ENCODE measurements at places on chromosomes 3 and 15.

DNA sequence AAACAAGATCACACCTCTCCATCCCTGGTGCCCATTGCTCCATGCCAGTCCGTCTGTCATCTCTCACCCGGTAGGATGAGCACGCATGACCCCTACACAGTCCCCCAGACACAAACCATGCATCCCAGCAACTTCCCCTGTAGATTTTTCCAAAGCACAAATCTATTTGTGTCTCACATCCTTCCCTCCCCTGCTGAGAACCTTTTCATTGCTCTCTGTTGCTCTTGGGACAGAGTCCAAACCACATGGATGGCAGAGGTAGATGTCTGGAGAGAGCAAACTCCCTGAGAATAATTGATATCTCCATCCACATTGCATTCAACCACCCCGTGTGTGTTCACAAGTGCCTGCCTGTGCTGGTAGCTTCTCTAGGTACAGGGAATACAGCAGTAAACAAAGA, 29.9 kb upstream of the LRTM1 start:
- DNase-seq: no peak

GRCh38 chr3:146746190-146746589, 141.0 kb upstream of the PLSCR5 start:
- DNase-seq: peak; percentile 78

- DNase-seq: no peak
These were observed 37.4 kb downstream of the CHST14 start for GRCh38 chr15:40508216-40508615.

DNA sequence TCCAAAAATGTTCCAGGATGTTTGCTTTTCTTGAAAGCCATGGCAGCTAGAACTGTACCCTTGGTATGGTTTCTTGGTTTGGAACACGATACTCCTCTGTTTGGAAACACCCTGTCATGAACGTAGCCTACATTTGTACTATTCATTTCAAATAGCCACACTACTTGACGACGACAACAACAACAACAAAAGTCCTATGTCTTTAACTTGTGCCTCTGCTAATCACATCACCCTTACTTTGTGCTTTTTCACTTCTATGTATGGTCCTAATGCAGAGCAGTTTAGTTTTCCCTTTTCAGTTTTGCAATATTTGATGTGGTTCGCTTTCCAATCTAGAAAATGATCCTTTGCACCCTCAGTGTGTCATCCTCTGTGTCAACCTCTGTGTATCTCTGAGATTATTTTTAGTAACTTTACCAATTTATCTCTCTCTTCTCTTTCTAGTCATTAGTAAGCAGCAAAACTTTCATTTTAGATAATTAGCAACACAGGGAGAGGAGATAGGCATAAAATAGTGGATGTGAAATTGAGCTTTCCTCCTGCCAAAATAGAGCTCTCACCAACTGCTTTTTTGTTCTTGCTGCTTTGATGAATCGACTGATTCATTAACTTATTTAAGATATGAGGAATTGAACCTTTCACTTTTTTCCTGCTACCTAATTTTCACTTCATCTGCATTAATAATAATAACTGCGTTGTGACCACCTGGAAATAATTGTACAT, 44.1 kb upstream of the TP63 start:
- DNase-seq: no peak

DNA sequence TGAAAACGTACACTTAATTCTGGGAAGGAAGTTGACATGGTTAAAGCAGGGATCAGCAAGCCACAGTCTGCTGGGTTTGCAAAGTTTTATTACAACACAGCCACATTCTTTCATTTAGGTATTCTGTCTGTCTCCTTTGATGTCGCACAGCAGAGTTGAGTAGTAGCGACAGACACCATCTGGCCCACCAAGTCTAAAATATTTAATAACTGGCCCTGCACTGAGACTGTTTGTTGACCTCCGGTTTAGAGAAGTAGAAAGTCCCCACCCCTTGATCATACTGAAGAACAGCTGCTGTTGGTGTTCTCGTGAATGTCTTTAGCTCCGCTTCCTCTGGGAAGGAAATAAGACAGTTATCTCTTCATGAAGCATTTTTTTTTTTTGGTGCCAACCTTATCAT, 66.2 kb downstream of the MCTP2 start:
- no peak for DNase-seq

DNA sequence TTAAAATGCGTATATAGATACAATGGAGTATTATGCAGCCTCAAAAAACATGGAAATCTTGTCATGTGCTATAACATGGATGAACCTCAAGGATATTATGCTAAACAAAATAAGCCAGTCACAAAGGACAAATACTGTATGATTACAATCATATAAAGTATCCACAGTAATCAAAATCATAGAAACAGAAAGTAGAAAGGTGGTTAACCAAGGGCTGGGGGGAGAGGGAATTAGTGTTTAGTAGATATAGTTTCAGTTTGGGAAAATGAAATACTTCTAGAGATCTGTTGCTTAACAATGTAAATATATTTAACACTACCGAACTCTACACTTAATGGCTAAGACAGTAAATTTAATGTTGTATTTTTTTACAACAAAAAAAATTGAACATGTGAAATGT, 9.0 kb downstream of the TOP2B start:
- DNase-seq: no peak

GRCh38 chr3:192273697-192274010, 453.7 kb downstream of the FGF12 start:
- DNase-seq: no peak

- no peak for DNase-seq
These were observed 85.8 kb upstream of the RGMA start for GRCh38 chr15:93174836-93175235.

- DNase-seq: no peak
These were observed 29.5 kb upstream of the TMEM115 start for GRCh38 chr3:50388720-50389413.

DNA sequence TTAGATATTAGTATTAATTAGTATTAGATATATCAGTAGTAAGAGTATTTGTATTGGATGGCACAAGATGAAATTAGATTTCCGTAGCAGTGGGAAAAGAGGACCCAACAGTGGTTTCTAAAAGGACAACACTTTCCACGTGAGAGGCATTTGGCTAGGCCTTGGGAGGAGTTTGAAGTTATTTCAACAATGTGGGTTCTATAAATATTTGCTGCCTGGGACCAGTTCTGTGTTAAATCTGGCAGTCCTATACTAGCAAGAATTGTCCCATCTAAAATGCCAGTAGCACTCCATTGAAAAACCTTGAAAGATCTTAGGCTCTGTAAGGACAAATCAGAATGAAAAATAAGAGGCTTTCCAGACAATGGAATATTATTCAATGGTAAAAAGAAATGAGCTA, 347.1 kb upstream of the DNAJC19 start:
- DNase-seq: no peak

GRCh38 chr3:139764069-139764905, 86.5 kb upstream of the NMNAT3 start:
- DNase-seq: peak; percentile 15

- DNase-seq: no peak
These were observed 1250.1 kb downstream of the ZPLD1 start for GRCh38 chr3:103684904-103685303.

- DNase-seq: no peak
These were observed 62.7 kb upstream of the DNAJC19 start for GRCh38 chr3:181052256-181052655.

DNA sequence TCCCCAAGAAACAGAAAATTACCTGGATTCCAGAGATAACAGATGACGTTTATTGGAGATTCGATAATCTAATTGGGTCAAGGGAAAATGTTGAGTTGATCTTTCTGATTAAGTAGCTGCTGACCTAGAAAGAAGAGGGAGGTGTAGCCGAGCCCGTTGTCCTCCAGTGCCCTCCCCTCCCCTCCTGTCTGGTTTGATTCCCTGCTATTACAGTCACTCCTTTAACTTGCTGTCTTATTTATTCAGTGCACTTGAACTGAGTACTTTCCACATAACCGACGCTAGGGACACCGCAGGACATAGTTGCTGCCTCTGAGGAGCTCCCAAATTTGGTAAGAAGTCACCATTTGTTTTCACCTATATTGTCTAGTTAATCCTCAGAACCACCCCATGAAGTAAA, 103.7 kb downstream of the AQP9 start:
- no peak for DNase-seq

- no peak for DNase-seq
These were observed 13.2 kb downstream of the ALDH1A2 start for GRCh38 chr15:58052334-58052733.

GRCh38 chr3:119745942-119746341, 36.0 kb upstream of the NR1I2 start:
- DNase-seq: no peak

DNA sequence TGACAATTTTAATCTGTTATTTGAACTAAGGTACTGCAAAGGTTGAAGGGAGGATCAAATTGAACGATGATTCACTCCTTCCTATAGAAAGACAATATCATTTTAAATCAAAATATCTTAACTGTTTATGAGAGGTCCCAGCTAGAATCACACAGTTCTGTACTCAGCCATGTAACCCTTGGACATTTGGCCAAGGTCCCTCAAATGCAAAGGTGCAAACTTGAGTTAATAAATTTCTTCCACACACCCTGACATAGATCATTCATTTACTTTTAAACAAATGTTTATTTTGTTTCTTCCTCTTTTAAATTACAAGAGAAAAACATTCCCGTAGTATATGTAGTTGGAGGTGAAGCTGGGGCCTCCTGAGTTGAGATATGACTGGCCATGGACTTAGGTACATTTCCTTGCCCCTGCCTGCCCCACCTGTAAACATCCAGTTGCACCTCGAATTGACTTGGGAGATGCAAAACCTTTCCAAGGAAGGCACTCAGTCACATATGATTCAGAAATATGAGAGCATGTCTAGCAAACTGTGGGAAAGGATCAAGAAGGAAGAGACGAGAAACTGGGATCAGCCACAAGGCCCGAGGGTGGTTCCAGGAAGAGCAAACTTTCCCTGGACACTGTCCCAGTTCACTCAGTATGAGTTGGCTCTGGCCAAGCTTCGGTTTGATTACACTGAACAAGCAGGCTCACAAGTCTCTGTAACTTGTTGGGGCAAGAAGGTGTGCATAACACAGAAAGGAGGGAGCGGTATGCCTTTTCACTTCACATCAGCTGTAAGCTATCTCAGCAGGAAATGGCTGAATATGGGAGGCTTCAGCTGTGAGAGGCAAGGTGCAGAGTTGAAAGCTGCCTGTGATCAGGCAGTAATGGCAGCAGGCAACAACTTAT, 6.7 kb downstream of the TNFSF10 start:
- DNase-seq: peak; percentile 77
